Omental fat pad (tissue), 4 donors: ENCODE measurements at places on chromosomes 3 and 15. TPM values are rescaled to one million over a fixed set of nuclear protein-coding genes. Genes with fewer than 3 reads are reported as not detected.

- no peak for DNase-seq
These were observed 67.8 kb downstream of the SLCO3A1 start for GRCh38 chr15:91921188-91921842.

DNA sequence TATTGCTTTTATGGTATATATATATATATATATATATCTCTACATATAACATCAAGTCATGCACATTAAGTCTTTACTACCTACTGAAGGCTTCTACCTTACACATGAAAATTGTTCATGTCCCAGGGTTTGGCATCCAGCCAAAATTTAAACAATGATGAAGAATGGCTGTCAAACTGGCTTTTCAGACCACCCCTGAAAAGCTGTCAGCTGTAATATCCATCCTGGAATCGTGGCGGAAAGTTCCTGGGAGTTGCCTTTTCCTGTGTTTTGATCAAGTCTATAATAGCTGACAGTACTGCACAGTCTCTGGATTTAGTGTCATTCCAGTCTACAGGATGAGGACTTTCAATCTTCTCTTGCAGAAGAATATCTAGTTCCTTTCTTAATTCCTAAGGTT, 48.3 kb downstream of the DHX36 start:
- no peak for DNase-seq

DNA sequence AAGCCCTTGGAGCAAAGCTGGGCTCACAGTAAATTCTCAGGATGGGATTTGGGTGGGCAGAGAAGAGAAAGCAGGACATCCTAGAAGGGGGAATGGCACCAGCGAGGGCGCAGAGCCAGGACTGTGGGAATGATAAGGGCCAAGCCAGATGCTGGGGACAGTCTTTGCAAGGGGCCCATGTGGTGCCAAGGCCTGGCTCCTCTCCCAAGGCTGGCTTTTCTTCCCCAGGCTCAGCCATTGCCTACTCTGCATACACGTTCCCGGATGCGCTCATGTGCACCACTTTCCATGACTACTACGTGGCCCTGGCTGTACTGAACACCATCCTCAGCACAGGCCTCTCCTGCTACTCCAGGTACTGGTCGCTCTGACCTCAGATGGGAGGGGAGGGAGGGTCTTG, 24.7 kb upstream of the KIF23 start:
- DNase-seq, result no peak

Gene UBA7
- 34.1 TPM for total RNA-seq

Gene MESP1
- 6.6 TPM for total RNA-seq

DNA sequence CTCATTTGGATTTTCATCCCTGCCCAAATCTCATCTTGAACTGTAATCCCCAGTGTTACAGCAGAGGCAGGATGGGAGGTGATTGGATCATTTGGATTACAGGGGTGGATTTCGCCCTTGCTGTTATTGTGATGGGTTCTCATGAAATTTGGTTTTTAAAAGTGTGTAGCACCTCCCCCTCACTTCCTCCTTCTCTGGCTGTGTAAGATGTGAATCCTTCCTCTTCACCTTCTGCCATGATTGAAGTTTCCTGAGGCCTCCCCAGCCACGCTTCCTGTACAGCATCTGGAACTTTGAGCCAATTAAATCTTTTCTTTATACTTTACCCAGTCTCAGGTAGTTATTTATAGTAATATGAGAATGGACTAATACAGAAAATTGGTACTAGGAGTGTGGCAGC, 316.8 kb downstream of the PLCL2 start:
- DNase-seq, result no peak

Gene SLC15A2
- total RNA-seq, result 1.7 TPM

GRCh38 chr3:144636833-144637232, 665.2 kb downstream of the DIPK2A start:
- no peak for DNase-seq

GRCh38 chr3:13785351-13785750, 94.5 kb downstream of the WNT7A start:
- no peak for DNase-seq

GRCh38 chr3:122800031-122800430, 5.2 kb downstream of the SLC49A4 start:
- no peak for DNase-seq

DNA sequence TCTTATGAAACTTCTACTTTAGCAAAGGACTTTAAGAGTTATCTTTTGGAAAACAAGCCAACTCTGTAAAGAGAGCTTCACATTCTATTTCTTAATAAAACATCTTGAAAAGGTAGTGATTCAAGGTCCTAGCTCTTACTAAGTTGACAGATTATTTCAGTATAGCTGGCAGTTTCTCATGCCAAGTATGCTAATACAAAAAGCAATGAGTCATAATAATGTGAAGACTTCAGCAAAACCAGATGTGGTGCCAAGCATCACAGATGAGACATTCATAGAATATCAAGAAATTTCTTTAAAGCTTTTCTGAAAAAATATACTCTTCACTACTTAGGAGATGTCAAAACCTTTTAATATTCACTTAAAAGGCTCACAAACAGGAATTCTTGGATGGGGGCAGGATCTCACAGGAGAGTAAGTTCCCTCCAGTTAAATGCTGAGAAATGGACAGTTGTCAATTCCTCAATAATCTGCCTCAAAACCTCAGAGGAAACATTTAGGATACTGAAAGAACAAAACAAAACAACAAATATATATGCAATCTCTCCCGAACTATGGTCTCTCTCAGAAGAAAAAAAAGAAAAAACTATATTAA, 45.6 kb downstream of the DCBLD2 start:
- no peak for DNase-seq

- no peak for DNase-seq
These were observed 20.3 kb upstream of the MAP3K13 start for GRCh38 chr3:185342459-185343174.

DNA sequence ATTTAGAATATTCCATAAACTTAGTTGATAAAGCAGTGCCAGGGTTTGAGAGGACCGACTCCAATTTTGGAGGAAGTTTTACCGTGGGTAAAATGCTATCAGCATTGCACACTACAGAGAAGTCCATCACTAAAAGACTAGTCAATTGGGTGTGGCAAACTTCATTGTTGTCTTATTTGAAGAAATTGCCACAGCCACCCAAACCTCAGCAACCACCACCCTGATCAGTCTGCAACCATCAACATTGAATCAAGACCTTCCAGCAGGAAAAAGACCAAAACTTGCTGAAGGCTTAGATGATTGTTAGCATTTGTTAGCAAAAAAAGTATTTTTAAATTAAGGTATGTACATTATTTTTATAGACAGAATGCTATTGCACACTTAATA, 60.5 kb downstream of the KLF13 start:
- DNase-seq, result no peak

GRCh38 chr3:155158346-155159037, 78.4 kb downstream of the MME start:
- DNase-seq, result no peak

Gene AADAC
- 1.3 TPM for total RNA-seq

DNA sequence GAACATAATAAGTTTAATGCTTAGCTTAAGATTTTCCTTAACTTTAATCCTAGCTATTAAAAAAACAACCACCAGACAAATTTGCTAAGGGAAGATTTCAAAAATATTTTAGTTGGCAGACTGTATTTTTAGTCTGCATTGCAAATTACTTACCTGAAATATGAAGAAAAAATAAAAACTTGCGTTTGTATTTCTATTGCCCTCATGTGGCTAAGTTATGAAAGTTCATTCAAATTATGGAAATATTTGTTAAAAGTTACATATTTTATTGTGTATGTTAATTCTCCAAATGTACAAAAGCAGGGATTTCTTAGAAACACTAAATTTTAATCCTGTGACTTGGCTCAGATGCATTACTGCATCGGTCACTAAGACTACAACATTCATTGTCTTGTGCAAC, 15.0 kb downstream of the GTF2A2 start:
- no peak for DNase-seq

GRCh38 chr3:123371859-123372685, 76.8 kb downstream of the ADCY5 start:
- no peak for DNase-seq

GRCh38 chr3:9250236-9250635, 790 bp upstream of the SRGAP3 start:
- no peak for DNase-seq

Gene CDCP1
- 30.7 TPM for total RNA-seq

- DNase-seq, result no peak
These were observed 519 bp downstream of the ABHD6 start for GRCh38 chr3:58237941-58238681.

GRCh38 chr3:9791127-9791526, 1.1 kb downstream of the TADA3 start:
- DNase-seq, result no peak

DNA sequence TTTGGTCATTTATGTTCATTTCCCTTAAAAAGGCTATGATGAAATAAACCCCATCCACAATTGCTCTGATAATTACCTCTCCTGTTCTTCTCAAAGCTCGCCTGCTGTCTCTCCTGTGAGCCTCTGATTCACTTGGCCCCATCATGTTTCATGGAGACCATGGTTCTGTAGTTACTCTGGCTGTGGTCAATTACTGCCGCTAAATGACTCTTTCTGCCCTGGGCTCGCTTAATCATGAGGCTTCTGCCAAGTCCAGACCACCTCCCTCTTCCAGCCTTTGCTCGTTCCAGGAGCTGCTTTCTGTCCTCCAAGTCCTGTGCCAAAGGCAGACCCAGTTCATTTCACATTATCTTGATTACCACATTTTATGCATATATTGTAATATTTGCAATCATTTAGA, 91.9 kb downstream of the THSD4 start:
- no peak for DNase-seq

Gene RAP2B
- total RNA-seq, result 21.6 TPM

DNA sequence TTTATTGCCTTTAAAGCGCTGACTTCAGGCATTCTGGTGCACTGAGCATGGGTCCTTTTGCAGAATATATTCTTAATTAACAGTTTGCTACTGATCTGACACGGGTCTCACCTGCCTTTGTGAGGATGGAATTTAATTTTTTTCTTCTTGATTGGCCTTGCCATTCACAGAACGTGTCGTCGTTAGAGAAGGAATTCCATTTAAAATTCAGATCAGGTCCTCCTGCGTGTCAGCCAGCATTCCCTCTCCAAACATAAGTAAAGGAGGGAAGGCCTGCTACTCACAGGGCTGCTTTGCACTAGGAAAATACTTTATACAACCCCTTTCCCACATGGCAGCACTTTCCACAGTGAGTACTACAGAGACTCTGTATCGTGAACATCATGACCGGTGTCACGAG, 492.7 kb downstream of the NTRK3 start:
- no peak for DNase-seq

Gene DGKG
- total RNA-seq, result 3.4 TPM

Gene RPUSD2
- 7.8 TPM for total RNA-seq

Gene ISL2
- 1.1 TPM for total RNA-seq

- no peak for DNase-seq
These were observed 116.7 kb downstream of the LRIG1 start for GRCh38 chr3:66383998-66384745.

- no peak for DNase-seq
These were observed 39.7 kb downstream of the SLC28A1 start for GRCh38 chr15:84924077-84924731.

DNA sequence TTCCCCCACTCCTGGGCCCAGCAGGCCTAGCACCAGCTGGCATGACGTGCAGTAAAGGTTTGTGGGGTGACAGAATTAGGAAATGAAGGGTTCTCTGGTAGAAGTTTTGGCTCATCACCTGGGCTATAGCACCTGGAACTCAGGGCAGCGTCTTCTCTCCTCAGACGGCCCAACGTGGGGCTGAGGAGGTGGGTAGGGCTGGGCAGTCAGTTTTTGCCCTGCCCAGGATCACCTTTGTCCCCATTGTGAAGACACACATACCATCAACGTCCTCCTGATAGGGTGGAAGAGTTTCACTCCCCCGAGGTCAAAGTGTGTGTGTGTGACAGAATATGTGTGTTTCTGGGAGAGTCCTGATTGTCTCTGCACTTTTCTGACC, 12.1 kb downstream of the KBTBD13 start:
- no peak for DNase-seq

GRCh38 chr3:155239960-155240359, 53.5 kb downstream of the STRIT1 start:
- no peak for DNase-seq

DNA sequence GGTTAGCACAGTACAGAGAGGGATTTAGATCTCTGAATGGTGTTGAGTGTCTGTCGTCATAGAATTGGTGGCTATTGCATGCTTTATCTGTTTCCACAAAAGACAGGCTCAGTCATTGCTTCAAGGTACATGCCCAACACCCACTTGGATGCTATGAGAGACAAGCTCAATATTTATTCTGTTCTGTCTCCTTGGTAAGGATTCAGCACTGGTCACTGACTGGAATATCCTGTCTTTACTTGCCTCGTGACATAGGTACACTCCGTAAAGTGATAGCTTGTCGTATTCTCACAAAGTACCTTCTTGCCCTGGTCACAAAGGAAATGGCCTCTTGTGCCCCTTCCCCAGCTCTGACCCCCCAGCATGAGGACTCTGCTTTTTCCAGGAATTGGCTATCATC, 72.8 kb upstream of the CTNNB1 start:
- DNase-seq, result no peak

- peak; percentile 78 for DNase-seq
These were observed 18.8 kb upstream of the IQSEC1 start for GRCh38 chr3:13091898-13092611.

Gene P2RY1
- total RNA-seq, result 2.7 TPM

Gene GOLGA8R
- 4.2 TPM for total RNA-seq

Gene MEGF11
- not detected for total RNA-seq

DNA sequence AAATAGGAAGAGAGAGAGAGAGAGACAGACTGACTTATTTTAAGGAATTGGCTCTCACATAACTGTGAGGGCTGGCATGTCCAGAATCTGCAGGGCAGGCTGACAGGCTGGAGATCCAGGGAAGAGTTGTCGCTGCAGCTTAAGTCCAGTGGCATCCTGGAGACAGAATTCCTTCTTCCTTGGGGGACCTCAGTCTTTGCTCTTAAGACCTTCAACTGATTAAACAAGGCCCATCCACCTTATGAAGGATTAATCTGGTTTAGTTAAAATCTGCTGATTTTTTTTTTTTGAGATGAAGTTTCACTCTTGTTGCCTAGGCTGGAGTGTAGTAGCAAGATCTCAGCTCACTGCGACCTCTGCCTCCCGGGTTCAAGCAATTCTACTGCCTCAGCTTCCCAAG, 128.0 kb upstream of the ALDH1A3 start:
- DNase-seq, result no peak

DNA sequence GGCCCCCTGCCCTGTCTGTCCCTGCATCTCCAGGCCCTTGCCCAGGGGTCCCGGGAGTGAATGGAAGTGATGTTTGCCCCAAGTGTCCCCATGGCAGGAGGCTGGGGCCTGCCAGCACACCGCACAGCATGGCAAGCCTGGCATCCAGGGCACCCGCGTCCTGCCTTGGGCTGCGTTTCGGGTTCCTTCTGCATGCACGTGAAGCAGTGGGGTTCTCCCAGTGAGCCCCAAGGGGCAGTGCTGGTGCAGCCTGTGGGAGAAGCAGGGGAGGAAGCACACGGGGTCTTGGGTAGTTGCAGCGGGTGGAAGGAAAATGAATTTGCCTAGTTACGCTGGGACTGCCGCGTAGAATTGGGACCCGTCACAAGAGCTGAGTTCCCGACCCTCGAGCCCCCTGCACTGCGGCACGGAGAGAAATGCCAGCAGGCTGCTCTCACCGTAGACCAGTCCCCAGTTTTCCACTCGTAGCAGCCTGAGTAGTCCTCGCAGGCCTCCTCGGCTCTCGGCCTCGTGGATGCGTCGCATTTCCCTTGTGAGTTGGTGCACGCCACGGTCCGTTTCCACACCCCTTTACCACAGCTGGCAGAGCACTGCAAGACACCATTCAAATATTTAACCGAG, 259.5 kb upstream of the LYSMD4 start:
- no peak for DNase-seq

Gene WDR93
- not detected for total RNA-seq

GRCh38 chr3:172405914-172406313, 42.3 kb downstream of the GHSR start:
- DNase-seq, result no peak

- DNase-seq, result no peak
These were observed 96.4 kb upstream of the NANOGP8 start for GRCh38 chr15:35181538-35181937.
